ENCODE measurements at places on chromosomes 5 and 9.

- no peak for DNase-seq
These were observed 25.7 kb downstream of the UTP15 start for GRCh38 chr5:73591102-73591695.

DNA sequence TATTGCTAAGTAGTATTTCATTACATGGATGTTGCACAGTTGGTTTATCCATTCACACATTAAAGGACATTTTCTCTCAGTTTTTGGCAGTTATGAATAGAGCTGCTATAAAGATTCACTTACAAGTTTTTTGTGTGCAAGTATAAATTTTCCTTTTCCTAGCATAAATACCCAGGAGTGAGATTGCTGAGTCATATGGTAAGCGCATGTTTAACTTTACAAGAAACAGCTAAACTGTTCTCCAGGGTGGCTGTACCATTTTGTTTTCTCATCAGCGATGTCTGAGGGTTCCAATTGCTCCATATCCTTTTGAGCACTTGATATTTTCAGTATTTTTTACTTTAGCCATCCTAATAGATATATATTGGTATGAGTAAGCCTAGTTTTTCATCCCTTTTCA, 16.4 kb upstream of the ABCA1 start:
- no peak for DNase-seq

DNA sequence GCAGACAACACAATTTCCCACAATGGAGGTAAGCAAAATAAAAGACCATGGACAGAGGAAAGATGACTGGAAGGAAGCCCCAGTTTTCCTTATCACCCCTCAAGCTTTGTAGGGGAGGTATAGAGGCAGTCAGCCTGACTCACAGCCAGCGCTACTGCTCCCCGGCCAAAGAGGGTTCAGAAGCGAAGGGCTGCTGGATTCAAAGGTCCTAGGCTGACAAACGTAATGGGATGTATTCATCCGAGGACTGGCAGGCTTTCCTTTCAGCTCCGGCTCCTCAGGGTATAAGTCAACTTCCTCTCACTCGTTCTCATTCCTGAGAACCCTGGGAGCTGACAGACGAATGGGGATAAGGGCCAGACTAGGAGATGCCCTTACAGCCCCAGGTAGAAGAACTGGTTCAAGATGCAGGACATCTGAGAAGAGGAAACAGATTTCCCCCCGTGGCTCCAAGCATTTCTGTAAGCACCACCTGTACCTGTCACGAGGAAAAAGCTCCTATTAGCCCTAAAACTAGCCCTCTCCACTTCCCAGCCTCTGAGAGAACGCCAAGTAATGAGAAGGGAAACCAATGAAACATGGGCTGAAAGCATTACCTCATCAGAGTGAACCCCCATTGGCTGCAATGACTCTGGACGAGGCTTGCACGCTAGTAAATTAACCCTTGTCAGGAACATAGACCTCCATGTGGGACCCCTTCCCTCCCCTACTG, 22.1 kb upstream of the FAM13B start:
- DNase-seq, result no peak

DNA sequence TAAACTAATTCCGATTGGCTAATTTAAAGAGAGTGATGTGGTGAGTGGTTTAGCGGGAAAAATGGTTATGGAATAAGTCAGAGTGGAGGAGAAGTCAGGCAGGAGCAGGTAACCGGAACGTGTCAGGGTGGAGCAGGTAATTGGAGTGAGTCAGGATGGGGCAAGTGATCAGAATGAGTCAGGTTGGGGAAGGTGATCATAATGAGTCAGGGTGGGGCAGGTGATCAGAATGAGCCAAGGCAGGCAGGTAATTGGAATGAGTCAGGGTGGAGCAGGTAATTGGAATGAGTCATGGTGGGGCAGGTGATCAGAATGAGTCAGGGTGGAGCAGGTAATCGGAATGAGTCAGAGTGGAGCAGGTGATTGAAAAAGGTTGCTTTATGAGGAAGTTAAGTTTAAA, 101.4 kb downstream of the TMEM167A start:
- DNase-seq, result no peak

DNA sequence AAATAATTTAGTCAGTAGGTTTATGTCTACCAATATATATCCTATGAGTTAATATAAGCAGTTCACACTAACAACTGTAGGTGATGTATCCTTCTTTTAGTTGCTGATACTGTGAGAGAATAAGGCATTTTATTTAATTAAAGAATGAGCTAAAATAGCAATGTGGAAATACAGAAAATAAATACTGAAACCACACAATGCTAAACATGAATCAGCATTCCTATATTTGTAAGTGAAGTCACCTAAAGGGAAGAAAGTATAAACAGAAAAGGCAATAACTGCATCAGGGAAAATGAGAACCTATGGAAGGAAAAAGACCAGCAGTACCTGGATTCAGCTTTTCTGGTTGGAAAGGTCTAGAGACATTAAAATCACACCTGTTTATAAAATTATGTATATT, 336.0 kb downstream of the PDE4D start:
- DNase-seq, result no peak

DNA sequence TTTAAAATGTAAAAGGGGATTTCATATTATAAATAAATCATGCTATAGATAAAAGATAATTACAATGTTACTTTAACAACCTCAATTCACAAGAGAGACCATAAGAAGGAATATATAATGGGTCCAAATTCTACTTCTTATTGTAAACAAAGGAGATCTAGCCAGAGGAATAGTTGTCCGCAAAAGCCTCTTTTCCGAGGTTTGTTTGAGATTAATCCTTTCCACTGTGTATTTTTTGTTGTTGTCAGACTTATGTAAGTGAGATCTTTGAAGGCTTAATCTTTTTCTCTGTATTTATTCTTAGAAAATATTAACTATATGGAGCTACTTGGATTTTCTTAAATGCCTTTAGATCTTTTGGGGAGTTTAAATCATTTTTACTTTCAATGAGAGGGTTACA, 1299.3 kb upstream of the WWC1 start:
- DNase-seq, result no peak

DNA sequence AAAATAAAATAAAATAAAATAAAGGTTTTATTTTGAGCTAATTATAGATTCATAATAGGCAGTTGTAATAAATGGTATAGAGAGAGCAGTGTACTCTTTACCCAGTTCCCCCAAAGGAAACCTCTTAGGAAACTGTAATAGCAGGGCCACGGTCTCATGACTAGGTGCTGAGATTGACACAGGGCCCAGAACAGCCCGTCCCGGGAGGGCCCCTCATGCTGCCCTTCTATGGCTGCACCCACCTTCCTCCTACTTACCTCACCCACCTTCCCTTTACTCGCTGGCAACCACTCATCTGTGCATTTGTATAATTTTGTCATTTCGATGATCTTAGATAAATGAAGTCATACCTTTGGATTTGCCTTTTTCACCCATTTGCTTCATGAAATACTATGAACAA, 16.1 kb downstream of the CACNA1B start:
- DNase-seq, result no peak

GRCh38 chr9:33129251-33129885, 37.8 kb downstream of the B4GALT1 start:
- DNase-seq, result no peak

DNA sequence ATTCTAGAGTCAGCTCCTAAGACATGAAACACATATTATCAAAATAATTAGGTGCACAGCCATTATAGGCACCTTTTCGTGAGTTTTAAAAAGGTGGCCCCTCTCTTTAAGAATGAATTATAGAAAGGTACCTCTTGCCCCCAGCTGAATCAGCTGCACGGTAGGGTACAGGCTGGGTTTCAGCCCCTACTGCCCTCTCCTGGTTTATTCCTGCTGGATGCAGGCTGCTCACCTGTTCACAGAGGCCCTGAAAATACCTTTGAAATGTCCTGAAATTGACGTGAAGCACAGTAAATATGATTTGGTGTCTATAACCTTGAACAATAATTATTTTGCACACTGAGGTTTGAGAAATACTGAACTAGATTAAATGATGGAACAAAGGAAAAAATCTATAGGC, 504.8 kb upstream of the SGCD start:
- DNase-seq, result no peak

DNA sequence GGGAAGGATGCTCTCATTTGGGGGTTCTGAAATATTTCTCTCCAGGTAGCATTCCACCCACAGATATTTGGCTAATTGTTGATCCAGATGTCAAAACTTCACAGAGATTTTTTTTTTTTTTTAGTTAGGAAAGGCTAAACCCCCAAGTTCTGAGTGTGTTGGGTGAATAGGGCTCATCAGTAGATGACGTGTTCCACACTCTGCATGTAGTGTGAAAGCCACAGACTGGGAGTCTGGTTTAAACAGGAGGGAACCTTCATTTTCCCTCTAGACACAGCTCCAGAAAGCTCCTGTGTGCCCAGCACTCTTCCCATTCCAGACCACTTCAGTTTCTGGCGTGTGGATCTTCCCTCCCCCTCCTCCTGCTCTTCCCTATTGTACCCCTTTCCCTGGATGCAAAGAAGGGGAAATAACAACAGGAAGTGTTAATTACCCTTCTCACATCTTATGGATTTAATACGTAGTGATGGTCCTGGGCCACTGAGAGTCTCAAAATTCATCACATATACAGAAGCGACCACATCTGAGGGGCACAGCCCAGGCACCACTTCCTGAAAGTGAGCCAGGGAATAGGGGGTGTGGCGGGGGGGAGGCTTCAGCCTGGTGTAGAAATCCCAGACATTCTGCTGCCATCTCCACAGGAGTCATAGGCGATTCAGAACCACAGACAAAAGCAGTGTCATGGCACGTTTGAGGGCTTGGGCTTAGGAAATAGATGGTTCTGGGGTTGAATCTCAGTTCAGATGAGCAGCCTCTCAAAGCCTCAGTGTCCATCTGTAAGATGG, 65.1 kb downstream of the DAP start:
- no peak for DNase-seq

DNA sequence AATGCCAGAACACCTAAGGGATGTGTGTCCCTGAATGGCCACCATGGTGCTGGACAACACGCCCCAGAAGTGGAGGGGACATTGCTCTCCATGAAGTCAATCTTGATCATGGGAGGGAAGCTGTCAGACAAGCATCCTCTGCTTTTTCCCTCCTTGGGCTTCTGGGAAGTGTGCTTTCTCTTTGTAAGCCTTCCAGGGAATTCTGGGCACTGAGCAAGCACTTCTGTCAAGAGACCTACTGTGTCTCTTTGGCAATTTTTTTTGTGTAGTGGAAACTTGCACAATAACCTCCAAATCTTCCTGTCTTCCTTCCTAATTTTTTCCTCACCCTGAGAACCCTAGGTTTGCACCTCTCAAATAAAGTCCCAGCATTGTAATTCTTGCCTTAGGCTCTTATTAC, 132.0 kb downstream of the SEC61B start:
- no peak for DNase-seq

DNA sequence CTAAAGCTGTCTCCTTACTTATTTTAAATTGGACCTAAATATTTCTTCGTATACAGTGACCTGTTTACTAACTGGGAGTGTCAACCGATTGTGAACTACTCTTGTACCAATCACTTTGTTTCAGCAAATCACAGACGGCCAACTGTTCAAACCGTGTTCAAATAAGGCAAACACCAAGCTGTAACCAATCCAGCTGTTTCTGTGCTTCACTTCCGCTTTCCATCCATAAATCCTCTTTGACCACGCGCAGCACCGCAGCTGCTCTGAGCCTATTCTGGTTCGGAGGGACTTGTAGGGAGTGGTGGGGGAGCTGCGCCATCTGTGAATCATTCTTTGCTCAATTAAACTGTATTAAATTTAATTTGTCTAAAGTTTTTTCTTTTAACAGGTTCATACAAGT, 4.8 kb upstream of the FAM240B start:
- no peak for DNase-seq
